ENCODE measurements at places on chromosomes 5 and 9.

DNA sequence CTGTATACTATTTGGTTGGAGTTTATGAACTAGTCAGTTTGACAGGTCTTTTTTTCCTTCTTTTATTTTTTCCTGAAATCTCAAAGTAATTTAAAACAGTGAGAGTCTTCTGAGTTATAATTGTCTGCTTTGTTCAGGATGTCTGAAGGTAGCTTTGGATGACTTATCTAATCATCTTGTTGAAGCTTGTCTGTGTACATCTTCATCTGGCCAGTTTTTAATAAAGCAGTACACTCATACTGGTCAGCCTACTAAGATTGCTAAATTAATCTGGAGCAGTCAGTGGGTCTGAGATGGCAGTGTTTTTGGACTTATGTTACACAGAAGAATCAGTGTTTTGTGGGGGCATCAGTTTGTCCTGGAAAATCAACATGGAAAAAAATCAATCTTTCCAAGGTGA is 482.4 kb downstream of the CDH10 start:
- no peak for DNase-seq

GRCh38 chr9:123447934-123448646 is 92.1 kb downstream of the CRB2 start:
- no peak for DNase-seq

DNA sequence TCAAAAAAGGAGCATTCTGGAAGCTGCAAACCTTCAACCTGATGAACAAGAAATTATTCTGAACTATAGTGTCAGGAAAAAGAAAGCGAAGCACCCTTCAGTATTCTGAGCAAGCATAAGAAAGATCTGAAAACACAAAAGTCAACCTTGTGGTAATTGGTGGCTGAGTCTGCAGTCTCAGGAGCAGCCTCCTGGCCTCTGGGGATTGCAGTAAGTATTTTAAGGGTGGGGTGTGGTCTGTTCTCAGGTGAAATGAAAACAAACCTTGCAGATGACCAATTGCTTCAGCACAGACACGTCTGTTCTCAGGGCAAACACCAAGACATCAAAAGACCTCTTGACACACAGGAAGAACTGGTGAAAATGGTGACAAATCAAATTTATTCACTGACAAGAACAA is 147.8 kb upstream of the RAPGEF1 start:
- DNase-seq, result no peak

- peak; percentile 59 for DNase-seq
Observed at GRCh38 chr5:132225165-132226032, 2.3 kb downstream of the P4HA2 start.

- DNase-seq, result no peak
Observed at GRCh38 chr5:82584631-82585030, 306.5 kb upstream of the RPS23 start.

DNA sequence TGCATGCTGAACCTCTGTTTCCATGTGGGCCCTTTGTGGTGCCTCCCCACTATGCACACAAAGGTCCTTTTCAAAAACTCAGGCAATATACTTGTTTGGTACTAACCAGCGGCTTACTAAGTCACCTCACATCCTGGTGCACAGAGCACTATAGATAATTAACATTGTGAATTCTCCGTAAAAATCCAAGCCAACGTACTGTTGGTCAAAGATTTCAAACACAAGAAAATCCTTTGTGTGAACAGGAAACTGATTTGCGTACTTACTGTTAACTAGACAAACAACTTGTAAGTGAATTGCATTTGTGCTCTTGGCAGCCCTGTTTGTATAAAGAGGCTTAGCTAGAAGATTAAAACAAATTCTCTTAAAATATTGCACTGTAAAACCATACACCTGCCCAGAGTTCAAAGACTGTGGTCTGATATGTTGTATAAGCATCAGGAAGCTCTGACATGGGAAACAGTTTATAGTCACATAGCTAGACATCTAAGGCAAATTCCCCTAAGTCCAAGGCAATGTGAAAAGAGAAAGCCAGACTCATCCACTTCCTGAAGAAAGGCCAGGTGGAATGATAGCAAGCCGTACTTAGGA is 125.0 kb upstream of the SLC12A2 start:
- DNase-seq, result no peak

- no peak for DNase-seq
Observed at GRCh38 chr5:160904591-160904990, 52.6 kb upstream of the ATP10B start.

DNA sequence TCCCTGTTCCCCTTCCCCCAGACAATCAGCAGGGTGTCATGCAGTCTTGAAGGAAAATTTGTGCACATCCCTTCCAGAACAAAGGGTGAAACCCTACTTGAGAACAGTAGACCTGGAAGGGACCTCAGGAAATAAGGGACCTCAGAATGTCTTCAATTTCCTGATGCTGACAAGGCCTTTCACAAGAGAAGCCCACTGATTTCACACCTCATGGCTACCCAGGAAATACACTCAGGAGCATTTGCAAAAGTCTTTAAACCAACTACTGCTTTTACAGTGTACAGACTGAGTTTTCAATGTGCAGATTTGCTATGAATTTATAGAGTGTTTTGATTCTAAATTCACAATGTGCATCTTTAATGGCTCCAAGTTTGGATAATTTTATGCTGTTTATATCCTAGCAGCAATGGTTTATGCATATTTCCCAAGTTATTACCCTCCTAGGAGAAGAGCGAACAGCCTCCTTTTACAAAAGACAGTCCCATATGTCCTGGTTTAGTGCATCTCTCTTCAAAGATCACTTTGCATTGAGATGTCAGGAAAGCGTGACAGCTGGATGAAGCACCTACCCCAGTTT is 74.8 kb downstream of the GALNT10 start:
- DNase-seq, result no peak

- DNase-seq, result no peak
Observed at GRCh38 chr5:131848662-131849061, 51.8 kb upstream of the FNIP1 start.

- DNase-seq, result no peak
Observed at GRCh38 chr5:92460505-92460904, 1077.4 kb upstream of the ARRDC3 start.

- no peak for DNase-seq
Observed at GRCh38 chr5:53334431-53334941, 145.9 kb upstream of the FST start.

DNA sequence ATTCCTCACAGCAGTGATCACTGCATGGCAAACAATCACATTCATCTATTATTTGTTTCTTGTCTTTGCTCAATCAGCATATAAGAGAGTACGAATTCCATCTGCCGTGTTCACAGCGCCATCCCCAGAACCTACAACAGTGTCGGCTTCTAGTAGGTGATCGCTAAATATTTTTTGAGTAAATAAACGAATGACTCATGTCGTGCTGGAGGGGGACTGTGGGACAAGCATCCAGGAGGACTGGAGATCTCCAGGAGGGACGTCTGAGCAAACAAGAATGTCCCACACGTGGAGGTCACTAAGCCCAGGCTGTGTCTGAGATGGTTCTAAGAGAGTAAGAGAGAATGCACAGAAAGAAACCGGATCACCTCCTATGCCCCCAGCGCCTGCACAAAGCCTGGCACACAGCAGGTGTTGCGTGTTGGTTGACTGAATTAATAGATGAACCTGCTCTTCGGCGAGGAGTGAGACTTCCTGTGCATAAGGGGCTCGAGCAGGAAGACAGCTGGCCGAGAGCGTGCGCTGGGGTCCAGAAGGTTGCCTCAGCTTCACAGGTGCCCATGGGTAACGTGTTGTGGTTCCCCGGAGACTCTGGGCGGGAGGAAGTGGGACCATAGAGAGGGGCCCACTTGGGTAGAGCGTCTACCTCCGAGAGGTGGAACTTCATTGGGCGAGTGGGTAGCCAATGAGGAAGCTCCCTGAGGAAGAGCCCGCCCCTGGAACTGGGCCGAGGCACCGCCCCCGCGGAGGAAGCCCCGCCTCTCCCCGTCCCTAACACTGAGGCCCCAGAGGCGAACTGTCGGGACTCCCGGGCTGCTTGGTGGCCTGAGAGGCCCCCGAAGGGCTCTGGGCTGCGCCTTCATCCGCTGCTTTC is 193.0 kb downstream of the MELK start:
- DNase-seq, result peak; percentile 87

- DNase-seq, result peak; percentile 17
Observed at GRCh38 chr9:101536938-101537337, 3.3 kb downstream of the RNF20 start.

- no peak for DNase-seq
Observed at GRCh38 chr9:133113163-133113948, 7.7 kb downstream of the RALGDS start.

DNA sequence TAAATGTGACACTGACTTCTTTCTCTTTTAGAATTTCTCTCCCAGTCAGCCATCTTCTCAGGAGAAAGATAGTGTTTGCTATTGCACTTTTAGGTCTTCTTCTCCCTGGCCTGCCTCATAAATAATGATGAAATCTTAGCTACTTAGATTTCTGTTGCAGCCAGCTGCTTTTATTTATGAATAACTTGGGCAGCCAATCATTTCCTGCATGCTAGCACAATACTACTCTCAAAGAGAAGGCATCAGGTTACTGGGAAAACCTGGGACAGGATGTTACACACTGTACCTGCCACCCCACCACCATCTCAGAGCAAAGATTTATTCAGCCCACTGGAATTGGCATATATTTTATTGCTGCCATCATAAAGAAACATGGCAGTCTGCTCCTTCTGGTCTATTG is 266.6 kb downstream of the PRELID2 start:
- no peak for DNase-seq

DNA sequence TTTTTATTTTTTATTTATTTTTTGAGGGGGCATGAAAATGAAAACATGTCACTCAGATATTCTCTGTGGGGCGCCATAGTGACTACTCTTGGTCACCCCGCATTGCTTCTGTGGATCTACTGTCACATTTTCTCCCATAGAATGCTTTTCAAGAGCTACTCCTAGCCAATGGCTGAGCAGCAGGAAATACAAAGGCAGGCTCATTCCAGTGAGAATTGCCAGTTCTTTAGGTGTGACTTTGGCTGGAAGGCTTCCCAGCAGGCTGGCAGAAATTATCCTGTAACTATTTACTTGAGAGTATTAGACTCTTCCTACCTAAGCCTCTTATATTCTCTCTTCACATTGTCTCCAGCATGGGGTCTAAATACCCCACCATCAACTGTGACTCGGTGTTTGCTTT is 21.0 kb upstream of the PTPRD start:
- DNase-seq, result no peak

- DNase-seq, result no peak
Observed at GRCh38 chr5:38396766-38397165, 138.4 kb downstream of the EGFLAM start.

DNA sequence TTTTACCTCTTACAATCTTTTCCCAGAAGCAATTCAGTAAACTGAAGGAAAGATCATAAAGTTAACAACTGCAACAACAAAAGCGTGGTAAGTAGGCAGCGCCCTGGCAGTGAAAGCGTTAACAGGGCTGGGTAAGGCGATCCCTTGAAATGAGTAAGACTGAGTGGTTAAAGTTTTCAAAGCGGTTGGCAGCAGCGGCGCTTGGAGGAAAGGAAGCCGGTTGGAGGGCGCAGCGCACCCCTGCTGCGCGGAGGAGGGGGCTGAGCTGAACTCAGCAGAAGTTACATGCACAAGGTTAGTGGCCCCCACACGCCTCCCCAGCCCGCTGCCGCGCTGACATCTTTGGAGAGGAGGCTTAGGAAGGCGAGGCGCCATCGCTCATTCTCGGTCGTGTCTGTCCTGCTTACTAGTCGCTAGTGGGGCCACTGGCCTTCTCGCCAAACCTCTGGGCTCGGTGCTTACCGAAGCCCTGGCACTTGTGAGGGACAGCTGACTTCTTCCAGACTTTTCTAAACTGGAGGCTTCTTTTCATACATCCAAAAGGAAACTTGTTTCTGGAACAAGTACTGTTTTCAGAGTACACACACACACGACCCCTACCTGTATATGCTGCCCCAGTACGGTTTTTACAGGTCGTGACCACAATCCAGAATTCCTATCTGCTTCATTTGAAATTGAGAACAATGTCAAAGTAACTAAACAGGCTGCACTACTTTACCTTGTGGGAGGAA is at the start of gene SH3RF2:
TSS of gene SH3RF2 (plus strand) at position 178 of the 731 bp plus-strand sequence. CDS start 1,351 bp downstream, outside the sequence.
- peak; percentile 49 for DNase-seq

DNA sequence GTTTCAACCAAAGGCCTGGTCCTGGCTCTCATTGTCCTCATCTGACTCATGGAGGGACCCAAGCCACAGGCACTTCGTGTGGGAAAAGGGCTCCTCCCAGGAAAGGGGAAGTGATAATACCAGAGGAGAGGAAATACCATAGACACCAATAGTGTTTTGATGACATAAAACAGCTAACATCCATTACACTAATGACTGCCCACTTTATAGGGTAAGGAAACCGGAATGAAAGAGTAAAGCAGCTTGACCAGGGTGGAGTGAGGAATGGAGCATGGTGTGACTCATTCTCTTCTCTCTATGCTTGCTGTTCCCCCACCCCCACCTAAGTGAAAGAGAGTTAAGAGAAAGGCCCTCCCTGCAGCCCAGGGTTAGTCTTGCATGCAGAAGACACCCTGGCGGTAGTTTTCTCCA is 67.4 kb upstream of the HRH2 start:
- DNase-seq, result no peak

- no peak for DNase-seq
Observed at GRCh38 chr5:172524573-172525021, 70.3 kb upstream of the SH3PXD2B start.

DNA sequence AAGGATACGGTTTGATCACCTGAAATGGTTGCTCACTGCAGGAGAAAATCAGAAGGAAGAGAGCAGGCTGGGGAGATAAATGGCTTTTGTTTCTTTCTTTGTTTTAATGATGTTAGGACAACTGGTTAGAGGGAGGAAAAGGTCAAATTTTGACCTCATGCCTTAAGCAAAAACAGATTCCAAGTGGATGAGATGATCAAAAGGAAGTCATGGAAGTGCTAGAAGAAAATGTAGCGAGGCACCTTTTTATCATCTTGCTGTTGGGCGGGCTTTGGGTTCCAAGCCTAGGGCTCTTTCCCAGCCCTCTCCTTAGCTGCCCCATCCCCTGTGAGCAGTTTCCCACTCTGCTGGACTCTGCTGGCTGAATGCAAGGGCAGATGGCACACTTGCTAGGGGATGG is 127.9 kb downstream of the ADAMTS2 start:
- no peak for DNase-seq

- no peak for DNase-seq
Observed at GRCh38 chr5:141354900-141355469, at the start of gene PCDHGA4. Gene PCDHGA4, plus strand, starts transcription at chr5:141355021. Its CDS starts 87 bp downstream, at chr5:141355108.

DNA sequence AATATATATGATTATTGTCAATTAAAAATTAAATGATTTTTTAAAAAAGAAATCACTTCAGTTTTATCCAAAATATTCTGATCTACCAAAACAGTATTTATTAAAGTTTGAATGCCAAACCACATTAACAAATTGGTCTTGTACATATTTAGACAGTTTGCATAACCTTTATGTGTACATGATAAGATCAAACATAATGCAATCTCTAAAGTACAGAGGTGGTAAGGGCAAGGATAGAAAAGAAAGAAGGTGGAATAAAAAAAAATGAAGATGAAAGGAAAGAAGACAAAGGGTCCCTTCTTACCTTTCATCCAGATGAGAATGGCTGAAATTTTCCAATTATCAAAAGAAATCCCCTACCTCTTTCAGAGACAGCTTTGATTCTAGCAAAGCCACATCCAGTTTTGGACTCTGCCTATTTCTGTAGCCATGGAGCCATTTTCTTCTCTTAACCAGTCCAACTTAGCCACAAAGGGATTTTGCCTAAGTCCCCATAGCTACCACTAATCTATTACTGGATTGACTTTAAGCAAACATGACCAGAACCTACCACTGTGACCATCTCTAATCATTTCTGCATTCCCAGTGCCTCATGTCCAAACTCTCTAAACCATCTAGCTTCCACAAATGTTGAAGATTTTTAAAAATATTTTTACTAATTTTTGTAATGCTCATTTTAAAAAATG is 133.3 kb upstream of the TRPM3 start:
- DNase-seq, result no peak

- DNase-seq, result no peak
Observed at GRCh38 chr9:2874001-2874750, 30.3 kb upstream of the PUM3 start.

GRCh38 chr5:54403885-54404416 is 51.5 kb upstream of the HSPB3 start:
- no peak for DNase-seq

Data from activated CD4-positive, alpha-beta T cell treated with anti-CD3 and anti-CD28 coated beads, Interleukin-2, amount 50 U/mL, for 48 hours (primary cell).